Cardiac ventricle fibroblast (primary cell): ENCODE measurements at places on chromosomes 5 and 9. TPM values are rescaled to one million over a fixed set of nuclear protein-coding genes. Genes with fewer than 3 reads are reported as not detected.

DMRT3 gene
- total RNA-seq, result not detected in 2 replicates

CCDC152 gene
- 1.0 and 1.2 TPM in 2 replicates for total RNA-seq

SPAG8 gene
- total RNA-seq, result 1.4 TPM in 1 of 2 replicates, not detected in the other

ESM1 gene
- 0.25 and 1.1 TPM in 2 replicates for total RNA-seq

ANKRD20A1 gene
- not detected in 2 replicates for total RNA-seq

STOML2 gene
- 78.0 and 105 TPM in 2 replicates for total RNA-seq

CHSY3 gene
- total RNA-seq, result 4.5 and 6.3 TPM in 2 replicates

ANKRD18B gene
- not detected in 2 replicates for total RNA-seq

CYSRT1 gene
- 1.4 TPM in 1 of 2 replicates, not detected in the other for total RNA-seq

TLX3 gene
- total RNA-seq, result not detected in 2 replicates

SCGB3A1 gene
- not detected in 2 replicates for total RNA-seq

SH3GL2 gene
- total RNA-seq, result not detected in 2 replicates

RASEF gene
- total RNA-seq, result not detected in 2 replicates

ADAMTS16 gene
- total RNA-seq, result not detected in 2 replicates

EDIL3 gene
- 29.4 and 34.0 TPM in 2 replicates for total RNA-seq

STPG3 gene
- not detected in 2 replicates for total RNA-seq

ACSL6 gene
- total RNA-seq, result not detected in 2 replicates

CAST gene
- 156 and 193 TPM in 2 replicates for total RNA-seq

PNPLA7 gene
- 1.9 and 3.3 TPM in 2 replicates for total RNA-seq

CCL19 gene
- 0.98 TPM in 1 of 2 replicates, not detected in the other for total RNA-seq

NPM1 gene
- 827 and 1,077 TPM in 2 replicates for total RNA-seq

CATSPER3 gene
- not detected in 2 replicates for total RNA-seq

PCDHB15 gene
- 1.6 and 1.7 TPM in 2 replicates for total RNA-seq

LMX1B gene
- 0.25 TPM in 1 of 2 replicates, not detected in the other for total RNA-seq

MBLAC2 gene
- total RNA-seq, result 5.9 and 6.3 TPM in 2 replicates

TSTD2 gene
- total RNA-seq, result 8.7 and 12.2 TPM in 2 replicates

BNC2 gene
- 29.7 and 36.8 TPM in 2 replicates for total RNA-seq

NTNG2 gene
- 1.6 and 2.1 TPM in 2 replicates for total RNA-seq

PLPP1 gene
- 158 and 187 TPM in 2 replicates for total RNA-seq

FAM53C gene
- total RNA-seq, result 22.0 and 27.2 TPM in 2 replicates

ATOSB gene
- 11.9 and 12.5 TPM in 2 replicates for total RNA-seq
